ENCODE measurements at places on chromosomes 2 and 18.

DNA sequence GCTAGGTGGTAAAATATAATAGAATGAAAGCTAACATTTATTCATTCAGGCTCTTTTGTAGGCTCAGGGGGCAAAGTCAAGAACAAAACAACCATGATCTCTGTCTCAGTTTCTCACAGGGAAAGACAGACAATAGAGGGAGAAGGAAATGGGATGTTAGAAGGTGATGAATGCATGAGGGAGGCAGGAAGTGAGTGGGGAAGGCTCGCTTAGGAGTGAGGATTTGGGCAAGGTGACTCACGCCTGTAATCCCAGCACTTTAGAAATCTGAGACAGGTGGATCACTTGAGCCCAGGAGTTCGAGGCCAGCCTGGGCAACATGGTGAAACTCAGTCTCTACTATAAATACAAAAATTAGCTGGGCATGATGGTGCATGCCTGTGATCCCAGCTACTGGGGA is 88.4 kb downstream of the CTIF start:
- H3K36me3 ChIP-seq = no peaks in the 10 kb centered on the region
- no peaks in the 10 kb centered on the region for H3K4me1 ChIP-seq
- no peak overlapping the region for H3K27ac ChIP-seq
- H3K4me3 ChIP-seq = no peak overlapping the region
- no peak for DNase-seq

GRCh38 chr2:84832772-84833461 is 48.0 kb downstream of the TRABD2A start:
- peaks cover 28% of the 10 kb centered on the region for H3K36me3 ChIP-seq
- DNase-seq = peak; percentile 63
- H3K4me3 ChIP-seq = peak overlapping the region; percentile 44
- no peaks in the 10 kb centered on the region for H3K27me3 ChIP-seq
- peaks cover 68% of the 10 kb centered on the region for H3K4me1 ChIP-seq

GRCh38 chr2:177466337-177467195 is 74.0 kb downstream of the AGPS start:
- H3K27me3 ChIP-seq = no peaks in the 10 kb centered on the region
- H3K27ac ChIP-seq = no peak overlapping the region
- H3K4me3 ChIP-seq = no peak overlapping the region

GRCh38 chr2:201618744-201619662 is 24.3 kb downstream of the TMEM237 start:
- no peak for DNase-seq
- no peak overlapping the region for H3K4me3 ChIP-seq
- H3K27ac ChIP-seq = no peak overlapping the region
- no peaks in the 10 kb centered on the region for H3K27me3 ChIP-seq

GRCh38 chr2:69773206-69773605 is 31.3 kb downstream of the ANXA4 start:
- no peaks in the 10 kb centered on the region for H3K27me3 ChIP-seq
- no peak overlapping the region for H3K27ac ChIP-seq
- DNase-seq = no peak
- no peaks in the 10 kb centered on the region for H3K36me3 ChIP-seq
- no peak overlapping the region for H3K4me3 ChIP-seq
- peaks cover 23% of the 10 kb centered on the region for H3K4me1 ChIP-seq

- H3K27ac ChIP-seq = no peak overlapping the region
- H3K27me3 ChIP-seq = no peaks in the 10 kb centered on the region
Measured at GRCh38 chr2:170535552-170535951, 179.6 kb upstream of the SP5 start.

- no peak overlapping the region for H3K27ac ChIP-seq
- no peak for DNase-seq
- no peaks in the 10 kb centered on the region for H3K36me3 ChIP-seq
- H3K27me3 ChIP-seq = no peaks in the 10 kb centered on the region
Measured at GRCh38 chr2:112472547-112473263, 9.3 kb upstream of the TTL start.

DNA sequence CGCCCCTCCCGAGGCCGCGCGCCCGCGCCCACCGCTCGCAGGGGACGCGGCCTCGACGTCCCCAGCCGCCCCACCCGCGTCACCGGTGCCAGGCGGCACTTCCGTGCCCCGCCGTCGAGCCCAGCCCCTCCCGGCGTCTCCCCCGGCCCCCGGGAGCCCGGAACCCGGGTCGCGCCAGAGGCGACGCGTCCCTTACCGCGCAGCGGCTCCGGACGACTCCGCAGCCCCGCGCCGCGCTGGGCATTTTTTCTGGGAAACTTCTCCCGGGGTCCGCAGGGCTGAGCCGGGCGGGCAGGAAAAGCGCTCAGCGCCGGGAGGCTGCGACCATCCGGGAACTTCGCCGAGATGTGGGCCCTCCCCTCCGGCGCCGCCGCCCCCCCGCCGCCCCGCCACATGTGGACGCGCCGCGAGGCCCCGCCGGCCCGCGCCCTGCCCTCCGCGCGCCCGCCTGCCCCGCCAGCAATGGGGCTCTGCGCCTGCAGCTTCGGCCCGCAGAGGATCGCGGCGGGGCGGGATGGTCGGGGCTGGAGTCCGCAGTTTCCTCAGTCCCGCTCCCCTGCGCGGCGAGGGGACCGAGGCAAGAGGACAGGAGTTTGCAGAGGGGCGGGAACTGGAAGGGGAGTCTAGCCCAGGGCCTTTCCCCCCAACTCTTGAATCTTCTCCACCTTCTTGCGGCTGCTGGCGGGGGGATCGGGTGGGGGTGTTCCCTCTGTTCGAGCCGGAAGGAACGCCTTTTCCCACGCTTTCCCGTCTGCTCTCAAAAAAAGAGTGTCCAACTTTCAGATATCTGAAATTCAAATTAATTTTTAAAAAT is 81.5 kb downstream of the CHRNA1 start:
- no peaks in the 10 kb centered on the region for H3K36me3 ChIP-seq
- H3K27ac ChIP-seq = no peak overlapping the region
- H3K4me1 ChIP-seq = peaks cover 38% of the 10 kb centered on the region
- H3K27me3 ChIP-seq = no peaks in the 10 kb centered on the region
- peak overlapping the region; percentile 75 for H3K4me3 ChIP-seq

GRCh38 chr2:26978061-26978596 is 7.7 kb downstream of the MAPRE3 start:
- H3K4me1 ChIP-seq = no peaks in the 10 kb centered on the region
- H3K27ac ChIP-seq = no peak overlapping the region

DNA sequence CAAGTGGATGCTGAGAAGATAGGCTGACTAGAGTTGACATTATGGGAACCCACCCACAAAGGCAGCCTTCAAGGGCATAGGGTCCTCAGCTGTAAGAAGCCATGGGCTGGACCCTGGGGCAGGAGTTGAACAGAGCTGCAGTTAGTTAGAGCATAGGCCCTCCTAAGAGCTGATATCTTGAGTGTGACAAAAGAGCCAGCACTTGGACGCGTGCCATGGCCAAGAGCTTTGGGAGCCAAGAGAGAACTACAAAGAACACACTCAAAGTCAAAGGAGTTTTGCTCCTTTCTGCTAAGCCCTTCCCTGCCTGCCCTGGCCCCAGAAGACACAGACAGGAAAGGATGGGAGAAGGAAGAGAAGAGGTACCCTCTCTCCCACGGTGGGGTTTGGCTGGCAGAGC is 29.9 kb upstream of the AGAP1 start:
- no peaks in the 10 kb centered on the region for H3K27me3 ChIP-seq
- no peak overlapping the region for H3K27ac ChIP-seq
- no peak overlapping the region for H3K4me3 ChIP-seq
- H3K36me3 ChIP-seq = no peaks in the 10 kb centered on the region

- no peaks in the 10 kb centered on the region for H3K4me1 ChIP-seq
- H3K36me3 ChIP-seq = no peaks in the 10 kb centered on the region
- DNase-seq = no peak
Measured at GRCh38 chr18:78893281-78894032, 86.2 kb upstream of the SALL3 start.

DNA sequence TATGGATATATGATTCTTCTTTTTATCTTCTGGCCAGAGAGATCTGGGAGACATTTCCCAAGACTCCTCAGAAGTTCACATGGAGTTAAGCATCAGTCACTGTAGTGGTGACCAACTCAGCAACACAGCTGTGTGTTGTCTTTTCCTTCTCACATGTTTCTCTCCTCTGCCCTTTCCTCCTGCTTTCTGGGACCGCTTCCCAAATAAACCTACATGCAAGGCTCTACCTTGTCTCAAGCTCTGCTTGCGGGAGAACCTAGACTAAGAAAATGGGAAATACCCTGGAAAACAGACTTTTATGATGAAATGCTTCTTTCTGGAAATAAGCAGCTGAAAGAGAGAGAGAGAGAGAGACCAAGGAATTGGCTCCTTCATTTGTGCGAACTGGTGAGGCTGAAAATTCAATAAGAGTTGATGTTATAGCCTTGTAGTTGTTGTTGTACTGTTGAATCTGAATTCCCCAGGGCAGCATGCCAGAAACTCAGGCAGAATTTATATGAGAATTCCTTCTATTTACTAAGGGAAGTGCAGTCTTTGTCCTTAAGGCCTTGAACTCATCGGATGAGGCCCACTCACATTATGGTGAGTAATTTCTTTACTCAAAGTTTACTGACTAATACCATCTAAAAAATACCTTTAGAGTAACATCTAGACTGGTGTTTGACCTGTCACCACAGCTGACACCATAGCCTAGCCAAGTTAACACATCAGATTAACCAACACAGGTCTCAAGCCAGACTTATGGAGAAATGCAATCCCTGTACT is 22.7 kb upstream of the DSC1 start:
- no peak for DNase-seq
- H3K27me3 ChIP-seq = no peaks in the 10 kb centered on the region
- H3K27ac ChIP-seq = no peak overlapping the region
- no peaks in the 10 kb centered on the region for H3K36me3 ChIP-seq

DNA sequence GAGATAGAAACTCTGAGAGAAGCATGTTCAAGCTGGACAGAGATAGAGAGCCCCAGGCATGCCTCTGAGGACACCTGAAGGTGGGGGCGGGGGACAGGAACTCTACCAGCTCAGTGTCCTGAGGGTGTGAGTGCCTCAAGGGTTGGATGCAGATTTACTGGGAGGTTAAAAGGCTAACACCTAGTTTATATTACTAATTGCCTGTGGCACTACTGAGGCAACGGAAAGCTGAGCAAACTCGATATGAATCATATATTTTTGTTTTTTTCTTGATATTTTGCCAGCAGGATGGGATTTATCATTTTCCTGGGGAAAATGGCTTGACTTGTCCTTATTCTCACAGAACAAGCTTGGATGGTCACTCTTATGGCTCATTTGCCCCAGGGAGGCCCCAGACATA is 319.5 kb downstream of the ALK start:
- H3K27ac ChIP-seq = no peak overlapping the region
- H3K27me3 ChIP-seq = no peaks in the 10 kb centered on the region
- DNase-seq = no peak
- H3K4me1 ChIP-seq = no peaks in the 10 kb centered on the region

DNA sequence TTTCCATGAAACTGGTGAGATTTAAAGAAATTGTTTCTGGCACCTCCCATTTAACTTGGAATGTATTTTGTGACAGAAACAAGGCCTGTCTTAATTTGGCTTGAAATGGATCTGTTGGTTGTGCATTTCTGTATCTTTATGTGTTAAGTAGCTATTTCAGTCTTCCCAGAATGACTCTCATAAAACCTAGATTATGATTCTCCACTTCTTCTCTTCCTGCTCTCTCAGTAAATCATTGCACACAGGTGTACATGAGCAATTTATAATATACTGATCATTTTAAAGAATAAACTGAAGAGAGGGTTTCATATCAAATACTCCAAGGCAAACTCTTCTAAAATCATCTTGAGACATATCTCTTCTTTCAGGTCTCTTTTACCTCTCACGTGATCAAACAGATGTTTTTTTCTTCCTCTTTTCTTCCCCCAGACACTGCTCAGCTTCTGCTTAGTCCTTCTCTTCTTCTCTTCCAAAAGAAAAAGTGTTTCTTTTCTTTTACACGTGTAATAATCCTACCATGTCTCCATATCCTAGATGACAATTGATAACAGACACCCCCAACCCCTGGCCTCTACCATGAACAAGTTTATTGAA is 112.0 kb downstream of the PPP1R1C start:
- DNase-seq = no peak
- no peak overlapping the region for H3K4me3 ChIP-seq
- no peaks in the 10 kb centered on the region for H3K4me1 ChIP-seq
- H3K27me3 ChIP-seq = no peaks in the 10 kb centered on the region

DNA sequence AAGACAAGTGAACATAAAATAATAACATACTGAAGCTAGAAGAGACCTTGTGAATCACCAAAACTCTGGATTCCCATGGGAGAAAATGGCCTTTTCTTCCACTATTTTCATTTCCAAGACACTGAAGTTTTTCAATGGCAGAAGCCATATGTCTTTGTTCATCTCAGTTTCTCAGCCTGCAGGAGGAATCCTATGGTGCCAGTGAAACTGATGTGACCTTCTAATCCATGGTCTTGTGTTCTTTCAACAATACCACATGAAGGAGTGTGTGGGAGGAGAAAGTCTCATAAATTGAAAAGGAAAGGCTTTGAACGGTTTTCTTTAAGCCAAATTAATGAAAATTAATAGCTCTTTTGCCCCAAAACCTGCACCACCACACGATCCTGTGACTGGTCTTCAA is 257.3 kb downstream of the EPHA4 start:
- H3K4me1 ChIP-seq = no peaks in the 10 kb centered on the region
- no peak for DNase-seq
- no peaks in the 10 kb centered on the region for H3K27me3 ChIP-seq
- H3K36me3 ChIP-seq = no peaks in the 10 kb centered on the region

DNA sequence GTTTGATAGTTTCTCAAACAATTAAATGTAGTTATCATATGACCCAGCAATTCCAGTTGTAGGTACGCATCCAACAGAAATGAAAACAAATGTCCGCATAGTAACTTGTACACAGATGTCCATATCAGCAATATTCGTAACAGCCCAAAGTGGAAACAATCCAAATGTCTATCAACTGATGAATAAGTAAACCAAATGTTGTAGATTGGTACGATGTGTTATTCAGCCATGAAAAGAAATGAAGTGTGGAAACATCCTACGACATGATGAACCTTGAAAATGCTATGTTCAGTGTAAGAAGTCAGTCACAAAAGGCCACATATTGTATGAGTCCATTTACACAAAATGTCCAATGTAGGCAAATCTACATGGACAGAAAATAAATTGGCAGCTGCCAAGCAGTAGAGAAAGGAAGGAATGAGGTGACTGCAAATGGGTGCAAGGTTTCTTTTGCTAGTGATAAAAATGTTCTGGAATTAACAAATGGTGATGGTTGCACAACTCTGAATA is 26.9 kb downstream of the GAREM1 start:
- no peak overlapping the region for H3K4me3 ChIP-seq
- no peaks in the 10 kb centered on the region for H3K36me3 ChIP-seq
- H3K4me1 ChIP-seq = no peaks in the 10 kb centered on the region
- H3K27me3 ChIP-seq = peaks cover 3% of the 10 kb centered on the region

DNA sequence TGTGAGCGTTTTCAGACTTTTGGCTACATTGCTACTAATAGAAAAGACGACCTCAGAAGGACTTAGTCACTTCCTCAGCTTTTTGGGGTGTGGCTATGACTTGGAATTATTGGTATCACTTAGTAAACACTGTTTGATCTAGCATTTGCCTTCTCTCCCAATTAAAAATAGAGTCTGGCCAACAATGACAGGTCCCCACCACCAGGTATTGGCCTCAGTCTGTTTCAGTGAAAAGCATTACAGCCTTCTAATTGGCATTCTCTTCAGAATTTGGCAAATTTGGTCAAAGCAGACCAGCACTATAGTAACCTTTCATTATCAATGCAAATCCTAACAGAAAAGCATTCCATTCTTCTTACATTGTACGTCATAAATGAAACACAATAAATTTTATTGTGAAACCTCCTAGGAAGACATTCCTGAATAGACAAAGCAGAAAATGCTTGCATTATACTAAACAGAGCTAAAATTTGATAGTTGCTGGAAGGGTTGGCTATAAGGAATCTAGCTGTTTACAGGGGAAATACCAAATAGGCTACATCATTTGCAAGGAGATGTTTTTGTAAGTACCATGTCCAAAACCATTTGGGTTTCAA is 613.9 kb downstream of the IRS1 start:
- no peak overlapping the region for H3K4me3 ChIP-seq
- no peak overlapping the region for H3K27ac ChIP-seq
- no peaks in the 10 kb centered on the region for H3K36me3 ChIP-seq
- no peaks in the 10 kb centered on the region for H3K27me3 ChIP-seq
- no peaks in the 10 kb centered on the region for H3K4me1 ChIP-seq
